ENCODE measurements at places on chromosomes 11 and 22.
A peak's percentile ranks its signal among the peaks of the same experiment; 100 is the strongest.

- DNase-seq = no peak
- H3K4me3 ChIP-seq = no peak overlapping the region
- H3K36me3 ChIP-seq = no peaks in the 10 kb centered on the region
- H3K27me3 ChIP-seq = no peaks in the 10 kb centered on the region
- H3K27ac ChIP-seq = no peak overlapping the region
These were observed 595.0 kb upstream of the LRRC4C start for GRCh38 chr11:42054351-42054900.

DNA sequence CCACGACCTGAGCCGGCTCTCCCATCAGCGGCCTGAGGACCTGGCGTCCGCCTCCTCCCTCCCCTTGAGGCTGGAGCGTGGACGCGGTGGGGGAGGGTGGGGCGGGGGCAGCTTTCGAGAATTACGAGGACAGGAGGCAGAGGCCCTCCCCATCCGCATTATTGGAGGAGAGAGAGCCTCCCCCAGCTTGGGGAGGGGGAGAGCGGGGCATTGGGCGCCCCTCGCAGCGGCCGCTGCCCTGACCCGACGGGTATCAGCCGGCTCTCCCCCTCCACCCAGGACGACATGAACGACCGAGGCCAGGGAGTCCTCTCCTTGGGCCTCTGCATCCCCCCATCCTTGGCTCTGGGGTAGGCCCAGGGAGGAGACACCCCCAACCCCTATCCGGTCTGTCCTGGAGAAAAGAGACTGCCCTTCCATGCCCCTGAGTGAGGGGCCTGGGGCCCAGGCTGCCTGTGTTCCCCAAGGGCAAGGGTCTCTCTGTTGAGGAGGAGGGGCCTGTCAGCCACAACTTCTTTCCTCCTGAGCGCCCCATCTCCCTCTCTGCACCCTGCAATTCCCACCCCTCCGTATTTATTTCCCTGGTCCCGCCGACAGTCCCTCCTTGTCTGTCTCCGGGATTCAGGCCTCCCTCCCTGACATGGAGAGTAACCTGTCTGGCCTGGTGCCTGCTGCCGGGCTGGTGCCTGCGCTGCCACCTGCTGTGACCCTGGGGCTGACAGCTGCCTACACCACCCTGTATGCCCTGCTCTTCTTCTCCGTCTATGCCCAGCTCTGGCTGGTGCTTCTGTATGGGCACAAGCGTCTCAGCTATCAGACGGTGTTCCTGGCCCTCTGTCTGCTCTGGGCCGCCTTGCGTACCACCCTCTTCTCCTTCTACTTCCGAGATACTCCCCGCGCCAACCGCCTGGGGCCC, 495 bp downstream of the GPR137 start:
- DNase-seq = no peak
- peaks cover 2% of the 10 kb centered on the region for H3K27me3 ChIP-seq
- H3K27ac ChIP-seq = peak overlapping the region; percentile 92
- H3K36me3 ChIP-seq = peaks cover 6% of the 10 kb centered on the region
- H3K4me1 ChIP-seq = peaks cover 34% of the 10 kb centered on the region

GRCh38 chr22:26709617-26710390, 52.4 kb downstream of the MIAT start:
- no peaks in the 10 kb centered on the region for H3K36me3 ChIP-seq
- no peaks in the 10 kb centered on the region for H3K4me1 ChIP-seq
- no peak overlapping the region for H3K27ac ChIP-seq
- DNase-seq = no peak

GRCh38 chr11:76337469-76337868, 43.5 kb downstream of the THAP12 start:
- H3K27ac ChIP-seq = no peak overlapping the region
- no peak for DNase-seq

GRCh38 chr11:10561043-10561818, 7.2 kb downstream of the LYVE1 start:
- no peaks in the 10 kb centered on the region for H3K36me3 ChIP-seq
- H3K4me3 ChIP-seq = no peak overlapping the region
- H3K27me3 ChIP-seq = no peaks in the 10 kb centered on the region
- H3K27ac ChIP-seq = no peak overlapping the region
- no peak for DNase-seq

DNA sequence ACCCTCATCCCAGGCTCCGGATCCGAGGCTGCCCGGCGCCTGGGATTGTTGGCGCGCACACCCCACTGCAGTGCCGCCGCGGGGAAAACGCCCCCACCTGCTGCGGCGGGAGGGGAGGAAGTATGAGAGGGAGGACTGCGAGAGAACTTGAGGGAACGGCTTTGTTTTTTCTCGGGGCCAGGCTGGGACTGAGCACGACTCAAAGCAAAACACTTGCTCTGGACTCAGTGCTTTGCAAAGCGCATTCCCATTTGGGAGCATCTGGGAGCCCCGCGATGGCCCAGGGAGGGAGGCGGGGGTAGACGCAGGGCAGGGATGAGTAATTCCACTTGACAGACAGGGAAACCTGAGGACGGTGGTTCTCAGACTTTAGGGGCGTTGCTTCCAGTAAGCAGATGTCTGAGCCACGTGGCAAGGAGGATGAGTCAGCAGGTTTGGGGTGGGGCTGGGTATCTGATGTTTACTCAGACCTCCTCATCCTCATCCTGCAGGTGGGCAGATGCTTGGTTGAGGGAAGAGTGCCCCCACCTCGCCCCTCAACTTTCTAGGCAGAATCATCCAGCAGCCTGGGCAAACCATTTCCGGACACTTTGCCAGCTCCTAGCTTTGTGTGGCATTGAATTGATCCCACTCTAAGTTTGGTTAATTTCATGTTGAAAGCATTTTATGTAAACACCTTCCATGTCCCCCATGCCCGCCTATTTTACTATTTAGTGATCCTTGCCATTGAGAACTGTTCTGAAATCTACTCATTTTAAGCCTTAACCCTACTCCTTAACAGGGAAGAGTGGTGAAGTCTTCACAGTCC, 1.5 kb downstream of the MIAT start:
- DNase-seq = no peak
- H3K36me3 ChIP-seq = no peaks in the 10 kb centered on the region
- peaks cover 25% of the 10 kb centered on the region for H3K4me1 ChIP-seq
- H3K27ac ChIP-seq = no peak overlapping the region
- peak overlapping the region; percentile 44 for H3K4me3 ChIP-seq

DNA sequence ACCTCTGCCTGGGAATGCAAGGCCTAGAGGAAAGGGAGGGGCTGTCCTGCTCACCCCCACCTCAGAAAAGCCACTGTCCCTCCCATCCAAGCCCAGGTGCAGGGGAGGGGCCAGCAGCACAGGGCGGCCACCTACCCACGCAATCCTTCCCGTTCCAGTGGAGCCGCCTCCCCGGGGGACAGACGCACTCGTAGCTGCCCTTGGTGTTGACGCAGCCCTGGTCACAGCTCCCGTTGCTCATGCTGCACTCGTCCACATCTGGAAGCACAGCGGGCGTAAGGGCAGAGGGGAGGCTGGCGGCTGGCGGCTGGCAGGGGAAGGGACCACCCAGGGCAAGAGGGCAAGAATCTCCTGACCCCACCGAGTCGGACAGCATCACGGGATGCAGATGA, 40.3 kb upstream of the TTLL12 start:
- no peak overlapping the region for H3K4me3 ChIP-seq
- peaks cover 2% of the 10 kb centered on the region for H3K4me1 ChIP-seq
- H3K27ac ChIP-seq = no peak overlapping the region
- no peak for DNase-seq
- H3K27me3 ChIP-seq = peaks cover 10% of the 10 kb centered on the region

DNA sequence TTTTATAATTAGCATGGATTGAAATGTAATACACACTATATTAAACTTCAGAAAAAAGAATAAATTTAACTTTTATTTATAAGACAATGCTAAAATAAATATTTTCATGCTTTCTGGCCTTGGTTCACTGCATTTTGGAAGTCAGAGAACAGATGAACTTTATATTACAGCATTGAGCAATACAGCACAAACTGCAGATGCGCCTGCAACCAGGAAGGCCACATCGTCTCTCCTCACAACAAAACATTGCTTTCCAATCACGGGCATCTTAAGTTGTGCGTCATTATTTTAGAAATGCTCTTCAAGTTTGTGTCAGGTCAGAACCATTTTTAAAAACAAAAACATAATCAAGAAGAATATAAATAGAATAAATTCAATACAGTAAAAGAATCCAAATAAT, 89.3 kb upstream of the CEP126 start:
- no peak overlapping the region for H3K27ac ChIP-seq
- no peaks in the 10 kb centered on the region for H3K4me1 ChIP-seq
- DNase-seq = no peak
- H3K4me3 ChIP-seq = no peak overlapping the region
- H3K27me3 ChIP-seq = no peaks in the 10 kb centered on the region

DNA sequence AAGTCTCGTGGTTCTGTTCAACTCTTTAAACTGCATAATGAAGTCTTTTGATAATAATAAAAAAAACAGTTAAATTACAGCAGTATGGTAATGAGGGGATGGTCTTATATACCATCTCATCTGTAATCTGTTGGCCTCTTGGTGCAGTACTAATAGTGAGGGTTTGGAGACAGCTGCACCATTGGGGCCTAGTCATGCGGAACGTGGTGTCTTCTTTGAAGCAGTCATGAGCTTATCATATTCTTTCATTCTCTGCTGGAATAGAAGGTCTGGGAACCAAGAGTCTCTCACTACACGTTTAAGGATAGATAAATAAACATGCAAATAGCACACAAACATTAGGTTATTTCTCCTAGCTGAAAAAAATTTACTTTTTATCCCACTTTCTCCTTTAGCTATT, 40.9 kb upstream of the OR9Q1 start:
- no peaks in the 10 kb centered on the region for H3K36me3 ChIP-seq
- no peak for DNase-seq
- H3K27ac ChIP-seq = no peak overlapping the region
- H3K4me1 ChIP-seq = no peaks in the 10 kb centered on the region
- H3K4me3 ChIP-seq = no peak overlapping the region
- H3K27me3 ChIP-seq = no peaks in the 10 kb centered on the region

DNA sequence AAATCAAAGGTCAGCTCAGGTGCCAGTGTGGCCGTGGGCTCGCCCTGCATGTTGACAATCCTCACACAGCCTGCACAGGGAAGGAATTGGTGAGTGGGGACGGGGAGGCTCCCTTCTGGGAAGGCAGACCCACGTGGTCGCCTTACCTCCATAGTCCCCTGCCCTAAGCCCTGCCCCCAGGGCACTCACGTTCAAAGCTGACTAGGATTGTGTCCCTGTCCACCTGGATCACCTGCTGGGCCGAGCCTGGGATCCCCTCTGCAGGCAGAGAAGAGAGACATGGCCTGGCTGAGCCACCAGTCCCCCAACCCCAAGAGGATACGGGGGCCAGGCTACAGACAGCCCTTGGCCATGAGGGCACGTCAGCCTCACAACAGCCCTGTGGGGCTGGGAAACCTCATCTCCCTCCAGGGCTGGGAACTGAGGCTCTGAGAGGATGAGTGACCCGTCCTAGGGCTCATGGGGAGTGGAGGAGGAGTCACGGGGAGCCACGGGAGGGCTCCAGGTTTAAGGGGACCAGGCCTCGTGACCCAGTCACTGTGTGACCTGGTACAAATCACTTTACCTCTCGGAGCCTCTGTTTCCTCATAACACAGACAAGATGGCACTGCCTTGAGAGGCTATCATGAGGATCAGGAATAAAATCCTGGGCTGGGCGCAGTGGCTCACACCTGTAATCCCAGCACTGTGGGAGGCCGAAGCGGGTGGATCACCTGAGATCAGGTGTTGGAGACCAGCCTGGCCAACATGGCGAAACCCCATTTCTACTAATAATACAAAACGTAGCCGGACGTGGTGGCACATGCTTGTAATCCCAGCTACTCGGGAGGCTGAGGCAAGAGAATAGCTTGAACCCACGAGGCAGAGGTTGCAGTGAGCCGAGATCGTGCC, 12.1 kb upstream of the SF1 start:
- peaks cover 23% of the 10 kb centered on the region for H3K36me3 ChIP-seq
- H3K4me3 ChIP-seq = no peak overlapping the region
- no peak for DNase-seq
- H3K4me1 ChIP-seq = peaks cover 3% of the 10 kb centered on the region
- no peak overlapping the region for H3K27ac ChIP-seq

DNA sequence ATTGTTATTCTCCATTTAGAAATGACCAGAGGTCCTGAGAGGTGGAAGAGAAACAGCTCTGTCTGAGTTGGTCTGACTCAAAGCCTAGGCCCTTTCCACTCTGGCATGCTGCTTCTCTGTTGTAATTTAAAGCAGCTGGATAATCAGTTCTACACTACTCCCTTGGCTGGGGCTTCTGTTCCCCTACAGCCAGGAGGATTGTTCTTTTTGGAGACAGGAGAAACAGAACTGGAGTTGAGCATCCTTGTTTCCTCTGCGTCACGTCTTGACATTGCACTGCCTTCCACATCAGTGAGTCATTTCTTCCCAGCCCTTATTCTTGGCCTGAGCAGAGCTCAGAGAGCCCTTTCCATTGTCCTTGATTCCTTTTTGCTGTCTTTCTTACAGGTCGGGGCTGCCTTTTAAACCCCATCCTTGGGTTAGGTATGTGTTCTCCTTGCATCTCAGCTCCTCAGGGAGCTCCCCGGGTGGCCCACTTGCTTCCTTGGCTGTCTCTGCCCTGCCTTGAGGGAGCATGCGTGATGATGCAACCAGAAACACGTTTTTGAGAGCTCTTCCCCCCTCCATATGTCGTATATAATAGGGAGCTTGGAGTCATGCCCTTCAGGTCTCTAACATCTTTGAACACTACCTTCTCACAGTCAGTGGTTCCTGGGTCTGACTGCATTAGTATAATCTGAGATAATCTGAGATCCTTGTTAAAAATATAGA, 35.7 kb downstream of the CYB5R2 start:
- peaks cover 32% of the 10 kb centered on the region for H3K4me1 ChIP-seq
- no peaks in the 10 kb centered on the region for H3K27me3 ChIP-seq
- H3K27ac ChIP-seq = peak overlapping the region; percentile 80
- peaks cover 75% of the 10 kb centered on the region for H3K36me3 ChIP-seq
- H3K4me3 ChIP-seq = no peak overlapping the region

DNA sequence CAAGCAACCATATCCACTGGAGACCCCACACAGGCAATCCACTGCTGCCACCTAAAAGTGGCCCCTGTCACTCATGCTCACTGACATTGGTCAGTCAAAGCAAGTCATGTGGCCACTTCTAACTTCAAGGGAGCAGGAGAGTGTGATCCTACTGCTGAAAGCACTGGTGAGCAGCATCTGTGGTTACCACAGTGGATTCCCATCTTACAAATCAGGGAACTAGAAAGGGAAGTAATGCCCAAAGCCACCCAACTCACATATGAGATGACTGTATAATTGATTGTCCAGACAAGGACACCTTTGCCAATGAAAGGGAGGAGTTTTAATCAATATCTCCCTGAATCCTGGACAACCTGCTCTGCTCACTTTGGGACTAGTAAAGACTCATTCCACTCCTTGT, 17.7 kb downstream of the RCN1 start:
- no peaks in the 10 kb centered on the region for H3K4me1 ChIP-seq
- no peak for DNase-seq
- no peaks in the 10 kb centered on the region for H3K27me3 ChIP-seq
- peaks cover 15% of the 10 kb centered on the region for H3K36me3 ChIP-seq
- H3K4me3 ChIP-seq = no peak overlapping the region
- H3K27ac ChIP-seq = no peak overlapping the region

DNA sequence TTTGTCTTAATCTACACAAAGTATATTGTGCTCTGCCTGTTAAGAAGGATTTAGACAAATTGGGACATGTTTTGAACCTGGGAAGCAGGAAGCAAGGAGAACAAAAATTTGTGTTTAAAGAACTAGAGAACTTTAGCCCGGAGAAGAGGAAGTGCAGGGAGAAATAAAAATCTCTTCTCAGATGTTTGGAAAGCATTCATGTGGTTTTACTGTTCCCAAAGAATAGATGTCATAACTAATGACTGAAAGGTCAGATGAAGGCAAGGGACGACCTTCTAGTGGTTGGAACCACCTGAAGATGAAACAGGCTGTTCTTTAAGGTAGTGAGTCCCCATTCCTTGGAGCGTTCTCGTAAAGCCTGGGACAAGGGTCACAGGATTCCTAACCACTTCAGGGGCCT, 38.3 kb downstream of the IRAG1 start:
- H3K27me3 ChIP-seq = no peaks in the 10 kb centered on the region
- no peaks in the 10 kb centered on the region for H3K36me3 ChIP-seq
- DNase-seq = no peak
- peaks cover 72% of the 10 kb centered on the region for H3K4me1 ChIP-seq
- H3K27ac ChIP-seq = peak overlapping the region; percentile 8
- no peak overlapping the region for H3K4me3 ChIP-seq

Data from suprapubic skin (tissue), 4 donors.